Activated T-helper 1 cell treated with anti-CD3 and anti-CD28 coated beads, Interleukin-12 subunit alpha, Interleukin-12 subunit beta, Interleukin-2, Interleukin-4 antibody, amounts not matched to agents 30 ng/mL and 10 ng/mL and 1 ng/mL, durations not matched to agents 14 hours and 24 hours and 36 hours (primary cell): ENCODE measurements at places on chromosomes 12 and 14. TPM values are rescaled to one million over a fixed set of nuclear protein-coding genes. Genes with fewer than 3 reads are reported as not detected.

GRCh38 chr12:26047401-26048226 lies 77.2 kb downstream of the BHLHE41 start:
- no peak for DNase-seq
- no peaks in the 10 kb centered on the region for H3K36me3 ChIP-seq
- no peak overlapping the region for H3K4me3 ChIP-seq

GRCh38 chr12:34303091-34303870 lies 281.0 kb downstream of the ALG10 start:
- no peaks in the 10 kb centered on the region for H3K27me3 ChIP-seq
- no peak overlapping the region for H3K4me3 ChIP-seq
- no peak overlapping the region for H3K27ac ChIP-seq
- DNase-seq, result no peak

DNA sequence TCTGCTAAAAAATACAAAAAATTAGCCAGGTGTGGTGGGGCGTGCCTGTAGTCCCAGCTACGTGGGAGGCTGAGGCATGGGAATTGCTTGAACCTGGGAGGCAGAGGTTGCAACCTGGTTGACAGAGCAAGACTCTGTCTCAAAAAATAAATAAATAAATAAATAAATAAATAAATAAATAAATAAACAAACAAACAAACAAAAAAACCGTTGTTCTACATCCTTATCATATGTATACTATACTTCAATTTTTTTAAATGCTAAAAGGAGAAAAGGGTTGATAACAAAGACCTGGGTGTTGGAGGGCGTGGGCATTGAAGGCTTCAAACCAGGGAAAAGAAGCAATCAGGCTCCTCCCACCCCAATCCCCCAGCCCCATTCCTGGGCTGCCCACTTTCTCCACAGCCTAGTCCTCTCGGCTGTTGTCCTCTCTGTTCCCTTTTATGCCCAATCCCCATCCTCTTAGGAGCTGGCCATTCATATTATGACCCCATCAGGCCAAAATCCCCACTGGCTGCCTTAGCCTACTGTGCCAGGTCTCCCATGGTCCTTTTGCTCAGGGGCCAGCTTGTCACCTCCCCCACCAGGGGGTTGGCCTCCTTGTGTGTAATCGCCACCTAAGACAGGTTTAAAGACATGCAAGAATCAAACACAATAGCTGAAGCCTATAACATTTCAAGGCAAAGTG lies 30.2 kb downstream of the CLMN start:
- H3K4me1 ChIP-seq, result no peaks in the 10 kb centered on the region
- H3K27me3 ChIP-seq, result peaks cover 5% of the 10 kb centered on the region
- no peak overlapping the region for H3K27ac ChIP-seq
- no peak for DNase-seq
- no peak overlapping the region for H3K4me3 ChIP-seq

DNA sequence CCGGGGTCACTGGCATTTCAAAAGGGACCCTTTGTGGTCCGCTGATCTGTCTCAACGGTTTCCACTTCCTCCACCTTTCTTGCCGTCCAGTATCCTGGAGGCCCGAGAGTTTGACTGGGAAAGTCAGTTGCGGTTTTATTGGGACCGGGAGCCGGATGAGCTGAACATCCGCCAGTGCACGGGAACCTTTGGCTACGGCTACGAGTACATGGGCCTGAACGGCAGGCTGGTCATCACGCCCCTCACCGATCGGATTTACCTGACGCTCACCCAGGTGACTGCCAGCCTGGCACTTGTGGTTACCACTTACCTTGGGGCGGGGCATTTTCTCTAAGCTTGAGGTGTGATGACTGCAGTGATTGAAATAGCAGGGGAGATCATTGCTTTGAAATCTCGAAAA lies 83.8 kb downstream of the DNAH10 start:
- H3K27ac ChIP-seq, result no peak overlapping the region
- DNase-seq, result no peak
- no peak overlapping the region for H3K4me3 ChIP-seq
- no peaks in the 10 kb centered on the region for H3K4me1 ChIP-seq
- H3K36me3 ChIP-seq, result no peaks in the 10 kb centered on the region

DNA sequence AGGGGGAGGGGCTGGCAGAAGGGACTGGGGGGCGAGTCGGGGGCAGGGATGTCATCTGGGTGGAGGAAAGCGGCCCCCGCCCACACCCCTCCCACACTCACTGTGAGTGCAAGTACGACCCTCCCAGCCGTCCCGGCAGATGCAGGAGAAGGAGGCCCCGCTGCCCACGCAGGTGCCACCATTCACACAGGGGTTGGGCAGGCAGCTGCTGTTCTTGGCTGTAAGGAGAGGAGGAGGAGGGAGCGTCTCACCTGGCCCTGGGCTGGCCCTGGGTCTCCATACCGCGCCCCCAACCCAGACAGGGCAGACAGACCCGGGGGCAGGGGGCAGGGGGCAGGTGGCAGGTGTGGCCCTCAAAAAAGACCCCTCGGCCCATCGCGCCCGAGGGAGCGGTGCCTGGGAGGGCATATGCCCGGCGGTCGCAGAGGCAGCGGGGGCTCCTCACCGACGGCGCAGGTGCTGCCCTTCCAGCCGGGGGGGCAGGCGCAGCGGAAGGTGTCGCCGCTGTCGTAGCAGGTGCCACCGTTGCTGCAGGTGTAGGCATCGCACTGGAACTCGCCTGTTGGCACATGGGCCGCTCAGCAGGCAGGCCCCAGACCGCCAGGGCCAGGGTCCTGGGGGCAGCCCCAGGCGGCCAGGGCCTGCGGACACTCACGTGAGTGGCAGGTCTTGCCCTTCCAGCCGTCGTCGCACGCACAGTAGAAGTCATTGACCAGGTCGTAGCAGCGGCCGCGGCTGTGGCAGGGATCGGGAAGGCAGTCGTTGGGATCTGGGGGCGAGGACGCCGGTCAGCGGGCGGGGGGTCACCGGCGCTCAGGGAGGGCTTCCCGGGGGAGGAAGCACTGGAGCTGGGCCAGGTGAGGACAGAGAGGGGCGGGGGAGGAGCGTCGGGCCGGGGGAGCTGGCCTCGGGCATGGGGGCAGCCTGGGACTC lies 20.6 kb downstream of the JAG2 start:
- no peaks in the 10 kb centered on the region for H3K4me1 ChIP-seq
- H3K27me3 ChIP-seq, result no peaks in the 10 kb centered on the region
- no peak overlapping the region for H3K27ac ChIP-seq
- DNase-seq, result no peak
- no peak overlapping the region for H3K4me3 ChIP-seq
- H3K36me3 ChIP-seq, result no peaks in the 10 kb centered on the region

DNA sequence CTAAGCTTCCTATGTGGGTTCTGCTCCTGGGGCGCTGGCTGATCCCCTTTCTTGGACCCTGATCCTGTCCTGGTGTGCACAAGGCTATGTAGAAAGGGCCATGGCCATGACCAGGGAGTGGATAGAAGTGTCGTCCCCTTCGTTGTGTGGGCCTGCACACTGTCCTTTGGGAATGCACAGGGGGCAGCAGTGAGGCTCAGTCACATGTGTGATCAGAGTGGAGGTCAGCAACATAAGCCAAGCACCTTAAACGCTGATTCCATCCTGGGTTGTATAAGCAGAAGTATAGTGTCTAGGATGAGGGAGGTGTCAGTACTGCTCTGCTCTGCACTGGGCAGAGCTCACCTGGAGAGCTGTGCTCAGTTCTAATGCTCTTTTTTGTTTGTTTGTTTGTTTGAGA lies 48.4 kb downstream of the ESRRB start:
- H3K36me3 ChIP-seq, result no peaks in the 10 kb centered on the region
- no peak overlapping the region for H3K4me3 ChIP-seq
- no peak overlapping the region for H3K27ac ChIP-seq
- DNase-seq, result no peak
- no peaks in the 10 kb centered on the region for H3K4me1 ChIP-seq
- peaks cover 7% of the 10 kb centered on the region for H3K27me3 ChIP-seq

DNA sequence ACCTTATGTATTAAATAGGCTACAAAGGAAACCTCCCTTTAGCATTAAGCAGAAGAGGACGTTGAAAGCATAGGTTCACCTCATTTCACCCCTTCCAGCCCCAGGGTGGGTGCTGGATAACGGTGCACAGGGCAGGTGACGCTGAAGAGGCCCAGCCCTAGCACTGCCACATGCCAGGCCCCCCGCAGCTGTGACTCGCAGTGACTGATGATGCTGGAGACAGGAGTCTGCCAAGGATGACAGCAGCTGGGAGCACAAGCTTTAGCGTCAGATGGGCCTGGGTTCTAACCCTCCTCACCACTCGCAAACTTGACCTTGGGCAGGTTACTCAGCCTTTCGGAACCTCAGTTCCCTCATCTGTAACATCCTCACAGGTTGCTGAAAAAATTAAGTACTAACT lies 76.7 kb downstream of the TBK1 start:
- H3K27me3 ChIP-seq, result peaks cover 2% of the 10 kb centered on the region
- no peaks in the 10 kb centered on the region for H3K36me3 ChIP-seq
- no peak overlapping the region for H3K27ac ChIP-seq
- H3K4me1 ChIP-seq, result no peaks in the 10 kb centered on the region
- DNase-seq, result no peak

- H3K36me3 ChIP-seq, result no peaks in the 10 kb centered on the region
- no peak for DNase-seq
- peaks cover 16% of the 10 kb centered on the region for H3K4me1 ChIP-seq
These were observed 1.1 kb downstream of the SLC6A15 start for GRCh38 chr12:84911271-84912197.

- no peaks in the 10 kb centered on the region for H3K4me1 ChIP-seq
- DNase-seq, result no peak
- peaks cover 2% of the 10 kb centered on the region for H3K36me3 ChIP-seq
These were observed 316.8 kb downstream of the CCDC91 start for GRCh38 chr12:28507033-28507432.

GRCh38 chr12:29066011-29066588 lies 83.0 kb upstream of the FAR2 start:
- no peak overlapping the region for H3K4me3 ChIP-seq
- no peak overlapping the region for H3K27ac ChIP-seq
- no peaks in the 10 kb centered on the region for H3K36me3 ChIP-seq
- peaks cover 10% of the 10 kb centered on the region for H3K27me3 ChIP-seq

DNA sequence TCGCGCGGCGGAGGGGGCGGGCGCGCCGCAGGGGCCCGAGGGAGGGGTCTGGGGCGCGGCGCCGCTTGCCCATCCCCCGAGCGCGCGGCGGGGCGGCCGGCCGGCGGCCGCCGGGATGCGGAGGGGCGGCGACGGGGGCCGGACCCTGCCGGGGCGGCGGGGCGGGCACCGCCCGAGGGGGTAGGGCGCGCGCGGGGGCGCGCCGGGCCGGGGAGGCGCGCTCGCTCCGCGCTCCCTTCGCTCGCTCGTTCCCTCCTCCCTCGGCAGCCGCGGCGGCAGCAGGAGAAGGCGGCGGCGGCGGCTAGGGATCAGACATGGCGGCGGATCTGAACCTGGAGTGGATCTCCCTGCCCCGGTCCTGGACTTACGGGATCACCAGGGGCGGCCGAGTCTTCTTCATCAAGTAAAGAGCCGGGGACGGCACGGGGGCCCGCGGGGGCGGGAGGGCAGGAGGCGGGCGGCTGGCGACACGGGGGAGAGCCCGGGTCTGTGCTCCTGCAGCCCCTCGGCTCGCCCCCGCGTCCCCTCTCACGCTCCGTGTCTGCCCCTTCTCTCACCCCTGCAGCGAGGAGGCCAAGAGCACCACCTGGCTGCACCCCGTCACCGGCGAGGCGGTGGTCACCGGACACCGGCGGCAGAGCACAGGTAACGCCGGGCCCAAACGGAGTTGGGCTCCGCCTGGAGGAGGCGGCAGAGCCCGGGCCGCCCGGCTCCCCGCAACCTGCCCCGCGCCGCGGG lies at the start of gene PLEKHA5:
Gene PLEKHA5, plus strand, starts transcription at position 248 of the 738 bp plus-strand sequence. Its CDS starts 67 bp downstream, at position 315.
- H3K4me1 ChIP-seq, result peaks cover 14% of the 10 kb centered on the region
- peaks cover 48% of the 10 kb centered on the region for H3K27me3 ChIP-seq
- H3K27ac ChIP-seq, result peak within 1 kb of the TSS; percentile 34

- no peak overlapping the region for H3K4me3 ChIP-seq
- H3K4me1 ChIP-seq, result peaks cover 34% of the 10 kb centered on the region
- H3K36me3 ChIP-seq, result peaks cover 21% of the 10 kb centered on the region
- DNase-seq, result no peak
- H3K27me3 ChIP-seq, result no peaks in the 10 kb centered on the region
These were observed 50.0 kb downstream of the PPFIBP1 start for GRCh38 chr12:27573972-27574371.

GRCh38 chr14:68762953-68763764 lies 29.7 kb downstream of the ZFP36L1 start:
- H3K27me3 ChIP-seq, result peaks cover 9% of the 10 kb centered on the region
- peaks cover 27% of the 10 kb centered on the region for H3K4me1 ChIP-seq
- H3K36me3 ChIP-seq, result no peaks in the 10 kb centered on the region

- no peak overlapping the region for H3K27ac ChIP-seq
- no peak for DNase-seq
- H3K36me3 ChIP-seq, result no peaks in the 10 kb centered on the region
These were observed 58.1 kb downstream of the STAB2 start for GRCh38 chr12:103645202-103645601.

DNA sequence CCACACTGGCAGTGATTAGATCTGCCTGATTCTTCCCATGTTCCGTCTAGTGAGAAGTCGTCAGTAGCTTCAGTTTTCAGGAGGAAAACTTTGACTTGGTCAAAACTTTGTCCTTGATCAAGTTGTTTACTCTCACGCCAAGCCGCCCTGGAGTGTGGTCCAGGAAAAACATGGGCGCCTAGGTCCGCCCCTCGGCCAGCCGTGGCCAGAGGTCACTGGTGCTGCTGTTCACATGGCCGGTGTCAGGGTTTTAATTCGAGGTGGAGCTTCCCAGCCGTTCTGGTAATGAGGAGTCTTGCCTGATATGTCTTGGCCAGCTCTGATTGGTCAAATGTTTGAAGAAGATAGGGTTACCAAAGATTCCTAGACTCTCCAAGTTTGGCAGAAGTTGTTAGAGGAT lies 71.5 kb downstream of the PPP2R5C start:
- no peak overlapping the region for H3K27ac ChIP-seq
- H3K4me1 ChIP-seq, result peaks cover 48% of the 10 kb centered on the region

DNA sequence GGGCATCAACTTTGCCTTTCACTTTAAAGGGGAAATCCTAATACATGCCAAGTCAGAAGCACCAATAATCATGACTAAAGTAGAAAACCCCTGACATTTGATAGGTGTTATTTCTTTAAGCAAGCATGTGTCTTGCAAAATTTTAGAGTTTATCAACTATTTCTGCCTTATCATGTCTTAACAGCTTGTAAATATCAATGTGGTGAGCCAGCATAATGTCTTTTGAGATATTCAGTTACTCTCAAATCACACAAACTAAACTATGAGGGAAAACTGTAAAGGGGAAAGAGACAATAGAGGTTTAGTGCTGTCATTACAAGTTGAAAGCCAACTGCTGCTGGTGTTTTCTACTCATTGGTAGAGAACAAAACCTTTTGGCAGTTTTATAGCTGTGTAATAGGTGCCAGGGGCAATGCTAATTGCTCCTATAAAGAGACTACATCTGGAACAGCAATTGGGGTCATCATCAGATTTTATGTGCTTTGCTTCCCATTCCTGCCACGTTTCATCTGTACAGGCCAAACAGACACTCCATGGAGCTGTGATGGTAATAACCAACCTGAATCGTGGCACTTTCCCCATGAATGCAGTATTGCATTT lies 1027.4 kb downstream of the FSCB start:
- no peaks in the 10 kb centered on the region for H3K4me1 ChIP-seq
- no peak for DNase-seq
- H3K27ac ChIP-seq, result no peak overlapping the region
- no peaks in the 10 kb centered on the region for H3K36me3 ChIP-seq
- no peaks in the 10 kb centered on the region for H3K27me3 ChIP-seq

ANKLE2 gene
- total RNA-seq, result 151 and 156 TPM in 2 replicates

EML5 gene
- 1.5 and 1.7 TPM in 2 replicates for total RNA-seq

RND1 gene
- total RNA-seq, result 7.9 and 9.3 TPM in 2 replicates

KRT85 gene
- not detected in 2 replicates for total RNA-seq

DPPA3 gene
- total RNA-seq, result not detected in 2 replicates

PPP1R1A gene
- 0.29 TPM in 1 of 2 replicates, not detected in the other for total RNA-seq

E2F7 gene
- 16.6 and 16.9 TPM in 2 replicates for total RNA-seq
